Urinary bladder (tissue), 4 donors: ENCODE measurements at places on chromosomes 4 and X.

GRCh38 chr4:147589586-147589985, 27.6 kb upstream of the TMEM184C start:
- no peak for DNase-seq

DNA sequence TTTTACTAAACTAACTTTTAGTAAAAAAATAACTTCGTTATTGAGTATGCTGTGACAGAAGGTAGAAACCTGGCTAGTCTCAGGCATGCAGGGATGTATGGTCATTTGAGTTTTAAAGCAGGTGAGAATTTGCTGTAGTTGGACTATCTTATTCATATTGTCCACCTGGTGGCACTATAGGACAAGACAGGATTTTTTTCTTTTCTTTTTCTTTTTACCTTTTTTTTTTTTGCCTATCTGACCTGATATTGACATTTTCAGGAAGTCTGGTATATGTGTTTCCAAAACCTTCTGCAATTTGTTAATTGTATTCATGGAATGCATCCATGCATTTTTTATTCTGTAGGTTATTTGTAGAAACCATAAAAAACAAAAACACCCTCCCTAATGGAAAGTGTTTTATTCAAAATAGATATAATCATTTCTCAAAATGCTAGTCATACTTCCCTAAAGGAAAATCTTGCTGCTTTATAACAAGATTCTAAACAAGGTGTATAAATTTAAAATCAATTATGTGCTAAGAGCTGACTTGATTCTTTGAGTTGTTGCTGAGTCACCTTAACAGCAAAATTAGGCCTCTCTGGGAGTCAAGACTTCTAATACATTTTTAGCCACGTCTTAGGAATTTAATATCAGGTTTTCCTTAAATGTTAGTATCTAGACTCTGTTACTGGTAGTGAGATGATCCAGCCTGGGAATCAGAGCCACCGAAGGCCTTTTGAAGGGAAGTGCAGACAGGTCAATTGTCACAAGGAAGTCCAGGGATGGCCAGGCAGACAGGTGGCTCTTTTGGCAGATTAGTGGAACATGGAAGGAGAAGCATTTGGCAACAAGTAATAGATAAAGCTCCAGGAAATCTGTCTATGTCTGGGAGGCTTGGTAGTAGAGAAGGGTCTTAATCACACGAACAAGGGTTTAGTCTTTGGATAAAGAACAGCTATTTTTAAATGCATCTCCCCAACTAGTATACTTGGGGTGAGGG, 201.3 kb upstream of the GNPDA2 start:
- DNase-seq: no peak

GRCh38 chr4:147516133-147516532, 35.2 kb downstream of the EDNRA start:
- DNase-seq: no peak

GRCh38 chr4:88613417-88613875, 21.2 kb downstream of the HERC3 start:
- DNase-seq: no peak

- DNase-seq: no peak
These were observed 6.5 kb downstream of the C4orf50 start for GRCh38 chr4:6011686-6012085.

GRCh38 chrX:153440556-153441135, 5.2 kb downstream of the TREX2 start:
- no peak for DNase-seq

DNA sequence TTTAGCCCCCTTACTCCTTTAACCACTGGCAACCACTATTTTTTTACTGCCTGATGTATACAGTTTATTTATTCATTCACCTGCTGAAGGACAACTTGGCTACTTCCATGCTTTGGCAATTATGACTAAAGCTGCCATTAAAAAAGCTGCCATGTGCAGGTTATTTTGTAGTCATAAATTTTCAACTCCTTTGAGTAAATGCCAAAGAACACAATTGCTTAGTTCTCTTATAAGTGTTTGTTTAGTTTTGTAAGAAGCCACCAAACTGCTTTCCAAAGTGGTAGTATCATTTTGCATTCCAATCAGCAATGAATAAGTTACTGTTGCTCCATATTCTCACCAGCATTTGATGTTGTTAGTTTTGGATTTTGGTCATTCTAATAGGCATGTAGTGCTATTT, 1831.8 kb downstream of the PCDH7 start:
- DNase-seq: no peak

DNA sequence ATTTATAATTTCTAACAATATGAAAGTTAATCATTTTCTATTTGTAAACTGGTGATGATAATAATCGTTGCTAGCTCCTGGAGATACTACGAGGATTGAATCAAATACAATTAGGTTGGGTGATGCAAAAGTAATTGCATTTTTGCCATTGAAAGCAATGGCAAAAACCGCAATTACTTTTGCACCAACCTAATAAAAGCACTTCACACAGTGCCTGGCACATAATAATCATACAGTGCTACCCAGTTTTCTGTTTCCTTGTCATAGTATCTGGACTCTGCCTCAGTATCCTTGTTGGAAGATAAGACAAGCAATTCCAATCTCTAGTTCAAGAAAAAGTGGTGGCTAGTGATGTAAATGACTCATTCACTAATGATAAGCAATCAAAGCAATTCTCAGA, 176.8 kb upstream of the TRPC5 start:
- no peak for DNase-seq

DNA sequence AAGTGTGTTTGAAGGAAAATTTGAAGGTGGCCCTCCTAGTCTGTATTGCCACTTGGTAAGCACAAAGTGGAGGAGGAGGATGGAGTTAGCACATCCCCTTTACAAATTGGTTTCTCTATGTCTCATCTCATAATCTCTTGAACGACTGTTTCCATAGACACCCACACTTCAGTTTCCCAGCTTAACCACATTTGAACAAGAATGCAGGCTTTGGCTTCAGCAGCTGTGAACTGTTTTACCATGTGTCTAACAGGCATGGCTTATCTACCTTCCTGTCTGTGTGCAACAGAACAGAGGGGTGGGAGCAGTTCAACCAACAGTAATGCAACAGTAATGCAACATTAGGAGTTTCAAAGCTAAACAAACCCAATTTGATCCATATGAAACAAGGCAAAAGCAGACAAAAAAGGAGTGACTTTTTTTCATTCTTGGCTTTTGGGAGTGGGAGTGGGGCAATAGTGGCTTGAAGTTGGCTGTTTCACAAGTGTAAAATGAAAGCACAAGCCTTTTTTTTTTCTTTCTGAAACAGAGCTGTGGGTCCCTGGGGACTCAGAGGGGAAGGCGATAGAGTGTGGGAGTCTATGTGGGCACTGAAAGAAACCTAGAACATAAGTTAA, 108.0 kb downstream of the ITM2A start:
- no peak for DNase-seq

DNA sequence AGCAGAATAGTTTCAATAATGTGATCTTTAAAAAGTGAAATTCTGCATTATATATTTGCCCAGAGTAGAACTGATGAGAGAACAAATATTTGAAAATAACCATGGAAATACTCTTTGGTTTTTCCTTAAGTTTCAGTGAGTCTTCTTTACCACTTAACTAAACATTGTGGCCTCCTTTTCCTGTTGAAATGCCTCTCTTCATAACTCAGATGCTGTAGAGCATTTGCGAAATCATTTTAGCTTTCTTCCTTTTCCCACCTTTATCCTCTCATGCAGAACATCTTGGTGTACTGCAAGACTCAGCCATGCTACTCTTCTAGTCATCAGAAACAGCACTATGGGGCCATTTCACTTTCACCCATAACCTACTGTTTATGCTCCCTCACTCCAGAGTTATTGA, 48.2 kb downstream of the CASK start:
- no peak for DNase-seq

DNA sequence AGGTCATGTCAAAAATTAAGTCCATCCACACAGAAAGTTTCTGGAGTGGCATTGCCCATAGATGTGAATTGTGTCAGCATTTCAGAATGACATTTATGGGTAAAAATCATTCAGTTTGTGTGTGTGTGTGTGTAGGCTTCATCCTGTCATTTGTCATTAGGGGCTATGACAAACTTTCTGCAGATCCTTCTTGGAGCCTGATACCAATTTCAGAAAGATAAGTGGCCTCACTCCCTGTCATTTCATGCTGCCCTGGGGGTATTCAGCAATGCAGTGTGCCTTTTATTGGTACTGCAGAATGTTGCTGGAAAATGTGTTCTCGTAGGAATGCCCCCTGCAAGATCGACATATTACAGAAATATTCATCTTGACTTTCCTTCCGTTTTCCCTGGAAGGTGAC, 659.7 kb downstream of the NLGN4X start:
- DNase-seq: no peak

DNA sequence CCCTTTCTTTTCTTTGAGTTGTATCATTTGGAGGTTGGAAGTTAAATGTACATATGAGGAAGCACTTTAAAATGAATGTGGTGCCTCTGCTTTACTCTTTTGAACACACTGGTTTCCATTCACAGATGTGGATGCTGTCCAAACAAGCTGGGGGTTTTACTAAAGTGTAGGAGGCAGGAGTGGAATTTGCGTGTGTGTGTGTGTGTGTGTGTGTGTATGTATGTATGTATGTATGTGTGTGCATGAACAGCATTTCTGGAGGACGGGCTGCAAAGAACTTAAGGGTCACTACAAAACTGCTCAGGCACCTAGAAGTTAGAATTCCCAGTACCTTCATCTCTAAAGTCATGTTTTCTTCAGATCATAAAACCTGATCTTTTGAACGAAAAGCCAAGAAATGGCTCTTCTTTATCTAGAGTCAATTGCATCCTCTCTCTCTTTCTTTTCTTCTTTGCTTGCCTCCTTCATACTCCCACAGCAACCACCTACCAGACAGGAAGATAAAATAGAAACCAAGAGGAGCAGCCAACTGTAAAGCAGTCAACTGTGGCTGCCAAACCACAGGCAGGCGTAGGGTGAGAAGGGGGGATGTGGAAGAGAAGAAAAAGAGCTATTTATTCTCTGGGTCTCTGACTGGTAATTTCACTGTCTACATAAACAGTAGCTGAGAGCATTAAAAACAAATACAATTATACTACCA, 177.0 kb upstream of the RASGEF1B start:
- DNase-seq: no peak

DNA sequence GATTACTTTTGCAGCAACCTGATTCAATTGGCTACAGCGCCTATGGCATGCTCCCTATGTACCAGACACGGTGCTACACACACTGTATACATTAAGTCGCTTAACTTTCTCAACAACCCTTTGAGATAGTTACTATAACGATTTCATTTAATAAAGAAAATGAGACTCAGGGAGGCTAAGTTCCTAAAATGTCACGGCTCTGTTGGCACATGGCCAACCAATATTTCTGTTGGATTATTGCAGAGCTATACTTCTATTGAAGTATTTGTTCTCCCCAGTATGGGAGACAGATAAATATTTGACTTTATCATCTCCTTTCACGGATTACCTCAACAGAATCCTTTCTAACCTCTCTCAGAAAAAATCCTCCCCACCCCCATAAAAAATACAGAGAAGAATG, 25.3 kb downstream of the CLNK start:
- no peak for DNase-seq

DNA sequence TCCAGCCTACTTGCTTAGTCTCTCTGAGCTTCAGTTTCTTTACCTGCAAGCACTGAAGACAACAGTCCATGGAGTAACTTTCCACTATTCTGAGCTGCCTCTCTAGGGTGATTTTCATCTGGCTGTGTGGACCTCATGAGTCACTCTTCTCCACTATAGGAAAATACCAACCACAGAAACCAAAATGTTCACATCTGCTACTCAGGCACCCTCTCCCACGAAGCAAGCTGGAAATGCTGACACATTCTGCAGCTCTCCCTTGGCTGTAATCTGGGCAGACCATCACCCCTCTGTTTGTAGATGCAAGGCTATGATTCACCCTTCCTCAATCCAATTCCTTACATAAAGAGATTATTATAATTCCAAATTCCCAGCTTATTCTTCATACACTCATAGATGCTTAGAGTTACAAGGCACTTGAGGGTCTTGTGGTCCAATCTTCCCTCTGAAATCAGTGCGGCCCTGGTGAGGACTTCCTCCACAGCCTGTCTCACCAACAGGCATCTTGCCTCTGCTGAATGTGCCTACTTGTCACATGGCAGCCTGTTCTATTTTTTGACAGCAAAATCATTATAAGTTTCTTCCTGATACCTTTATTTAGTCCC, 97.0 kb upstream of the LNX1 start:
- DNase-seq: no peak

- no peak for DNase-seq
These were observed 587 bp downstream of the CD99 start for GRCh38 chrX:2691543-2692220.

DNA sequence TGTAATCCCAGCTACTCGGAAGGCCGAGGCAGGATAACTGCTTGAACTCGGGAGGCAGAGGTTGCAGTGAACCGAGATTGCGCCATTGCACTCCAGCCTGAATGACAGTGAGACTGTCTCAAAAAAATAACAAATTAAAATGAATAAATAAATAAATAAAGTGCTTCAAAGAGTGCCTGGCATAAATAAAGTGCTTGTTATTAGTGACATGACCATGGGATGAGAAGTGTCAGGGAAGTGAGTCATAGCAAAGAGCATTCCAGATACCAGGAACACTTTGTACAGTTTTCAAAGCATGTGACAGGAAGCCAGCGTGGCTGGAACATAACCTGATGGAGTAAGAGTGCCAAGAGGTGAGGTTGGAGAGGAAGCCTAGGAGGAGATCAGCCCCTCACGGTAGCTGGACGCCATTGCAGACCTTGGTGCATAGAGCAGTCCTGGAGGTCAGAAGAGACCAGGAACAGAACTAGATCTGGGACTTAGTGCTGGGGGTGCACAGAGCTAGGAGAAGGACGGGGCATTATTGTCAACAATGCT, 6.0 kb upstream of the WDR13 start:
- no peak for DNase-seq

DNA sequence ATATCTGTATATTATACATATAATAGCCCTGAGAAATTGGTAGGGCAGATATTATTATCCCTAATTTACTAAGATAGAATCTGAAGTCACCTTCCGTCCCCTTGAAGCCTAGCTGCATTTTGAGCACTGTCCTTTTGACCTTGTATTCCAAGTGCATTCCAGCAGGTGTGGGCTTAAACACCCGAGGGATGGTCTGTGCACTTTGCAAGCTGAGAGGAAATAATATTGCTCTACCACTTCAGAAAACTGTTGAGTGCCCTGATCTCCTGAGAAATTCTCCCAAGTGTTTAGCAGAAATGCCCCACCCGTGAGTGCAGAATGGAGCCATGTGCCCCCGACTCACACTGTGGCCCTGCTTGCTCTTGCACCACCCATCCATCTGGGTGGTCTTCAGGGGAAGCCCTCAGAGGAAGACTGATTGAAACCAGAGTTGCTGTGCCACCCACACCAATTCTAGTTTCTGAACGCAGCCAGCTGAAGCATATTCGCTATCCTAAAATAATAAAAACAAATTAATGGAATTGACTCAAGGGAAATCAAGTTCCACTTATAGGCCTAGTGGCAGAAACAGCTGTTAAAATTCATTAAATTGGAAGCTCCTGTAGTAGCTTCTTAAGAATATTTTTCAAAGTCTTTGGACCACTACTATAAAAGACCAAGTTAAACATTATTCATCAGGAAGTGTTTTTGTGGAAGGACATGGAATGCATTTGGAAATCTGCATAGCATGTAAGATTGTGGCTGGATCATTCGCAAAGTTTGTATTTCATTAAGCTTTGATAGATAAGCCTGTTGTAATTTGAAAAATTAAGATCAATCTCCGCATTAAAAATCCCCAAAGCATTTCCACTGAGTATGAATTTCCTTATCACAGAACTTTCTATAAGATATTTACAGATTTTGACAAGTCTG, 41.3 kb upstream of the PRKG2 start:
- no peak for DNase-seq

GRCh38 chr4:28443801-28444412, 1583.3 kb downstream of the STIM2 start:
- DNase-seq: no peak

- DNase-seq: no peak
These were observed 2.6 kb downstream of the SLC9B2 start for GRCh38 chr4:103073792-103074438.

GRCh38 chr4:118942465-118942864, 53.8 kb downstream of the SYNPO2 start:
- no peak for DNase-seq
